Effector memory CD8-positive, alpha-beta T cell (primary cell): ENCODE measurements at places on chromosomes 13 and 19.

- H3K27me3 ChIP-seq: no peaks in the 10 kb centered on the region
- no peak for DNase-seq
- H3K4me3 ChIP-seq: no peak overlapping the region
- no peak overlapping the region for H3K27ac ChIP-seq
- H3K4me1 ChIP-seq: no peaks in the 10 kb centered on the region
Observed at GRCh38 chr13:50549221-50549942, 294.1 kb downstream of the DLEU7 start.

DNA sequence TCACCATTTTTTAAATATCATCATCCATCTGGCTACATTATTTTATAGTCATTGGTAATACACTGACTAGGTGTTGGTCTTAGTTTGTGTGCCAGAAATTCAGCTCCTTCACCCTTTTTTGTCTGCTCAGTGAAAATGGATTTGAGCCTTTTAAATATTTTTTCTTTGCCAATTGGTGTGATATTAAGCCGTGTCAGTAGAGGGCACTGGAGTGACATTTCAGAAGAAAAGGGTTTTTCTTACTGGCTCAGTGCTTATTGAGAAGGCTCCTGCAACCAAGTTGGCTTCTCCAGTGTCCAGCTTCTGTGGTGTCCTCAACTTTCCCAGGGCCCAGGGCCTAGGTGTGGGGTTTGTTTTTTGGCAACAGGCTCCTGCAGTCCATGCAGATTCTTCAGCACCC is 546.6 kb downstream of the DACH1 start:
- H3K4me1 ChIP-seq: no peaks in the 10 kb centered on the region
- peaks cover 2% of the 10 kb centered on the region for H3K36me3 ChIP-seq
- H3K27me3 ChIP-seq: no peaks in the 10 kb centered on the region
- H3K4me3 ChIP-seq: no peak overlapping the region
- no peak for DNase-seq

GRCh38 chr19:42657556-42657955 is 62.8 kb upstream of the CEACAM8 start:
- H3K4me1 ChIP-seq: peaks cover 3% of the 10 kb centered on the region
- H3K27ac ChIP-seq: no peak overlapping the region
- DNase-seq: no peak
- H3K36me3 ChIP-seq: no peaks in the 10 kb centered on the region
- H3K27me3 ChIP-seq: peaks cover 43% of the 10 kb centered on the region

GRCh38 chr13:39036212-39036611 is 1.7 kb downstream of the PROSER1 start:
- peak overlapping the region; percentile 87 for H3K27ac ChIP-seq
- DNase-seq: no peak
- H3K27me3 ChIP-seq: no peaks in the 10 kb centered on the region
- H3K4me1 ChIP-seq: peaks cover 71% of the 10 kb centered on the region

DNA sequence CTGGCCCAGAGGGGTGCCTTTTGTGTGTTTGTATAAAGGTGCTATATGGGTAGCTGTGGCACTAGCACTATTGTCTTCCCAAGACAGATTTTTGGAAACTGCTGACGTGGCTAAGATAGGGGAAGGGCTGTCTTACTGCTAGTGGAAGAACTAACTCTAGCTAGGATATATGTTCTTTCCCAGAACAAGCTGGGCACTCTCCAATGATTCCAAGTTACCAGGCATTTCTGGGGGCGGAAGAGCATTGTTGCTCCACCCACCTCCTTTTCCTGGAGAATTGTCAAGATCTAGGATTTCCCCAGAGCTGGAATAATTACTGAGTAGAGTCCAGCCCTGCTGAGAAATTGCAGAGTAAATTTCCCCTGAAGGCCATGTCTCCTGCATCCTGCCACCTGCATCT is 408.3 kb downstream of the KLF5 start:
- no peaks in the 10 kb centered on the region for H3K4me1 ChIP-seq
- no peak for DNase-seq
- no peaks in the 10 kb centered on the region for H3K36me3 ChIP-seq
- no peak overlapping the region for H3K27ac ChIP-seq
- no peaks in the 10 kb centered on the region for H3K27me3 ChIP-seq

- H3K27me3 ChIP-seq: no peaks in the 10 kb centered on the region
- H3K4me1 ChIP-seq: peaks cover 40% of the 10 kb centered on the region
- H3K4me3 ChIP-seq: peak overlapping the region; percentile 88
- peaks cover 31% of the 10 kb centered on the region for H3K36me3 ChIP-seq
- no peak for DNase-seq
Observed at GRCh38 chr19:17402982-17403855, 2.2 kb downstream of the BST2 start.

GRCh38 chr13:79481685-79482052 is 714 bp downstream of the NDFIP2 start:
- peaks cover 17% of the 10 kb centered on the region for H3K4me1 ChIP-seq
- peak overlapping the region; percentile 84 for H3K4me3 ChIP-seq
- DNase-seq: peak; percentile 16
- H3K27ac ChIP-seq: peak overlapping the region; percentile 89

GRCh38 chr19:7787141-7787540 is 24.1 kb downstream of the CLEC4M start:
- H3K36me3 ChIP-seq: no peaks in the 10 kb centered on the region
- peaks cover 6% of the 10 kb centered on the region for H3K4me1 ChIP-seq
- peak overlapping the region; percentile 52 for H3K4me3 ChIP-seq

DNA sequence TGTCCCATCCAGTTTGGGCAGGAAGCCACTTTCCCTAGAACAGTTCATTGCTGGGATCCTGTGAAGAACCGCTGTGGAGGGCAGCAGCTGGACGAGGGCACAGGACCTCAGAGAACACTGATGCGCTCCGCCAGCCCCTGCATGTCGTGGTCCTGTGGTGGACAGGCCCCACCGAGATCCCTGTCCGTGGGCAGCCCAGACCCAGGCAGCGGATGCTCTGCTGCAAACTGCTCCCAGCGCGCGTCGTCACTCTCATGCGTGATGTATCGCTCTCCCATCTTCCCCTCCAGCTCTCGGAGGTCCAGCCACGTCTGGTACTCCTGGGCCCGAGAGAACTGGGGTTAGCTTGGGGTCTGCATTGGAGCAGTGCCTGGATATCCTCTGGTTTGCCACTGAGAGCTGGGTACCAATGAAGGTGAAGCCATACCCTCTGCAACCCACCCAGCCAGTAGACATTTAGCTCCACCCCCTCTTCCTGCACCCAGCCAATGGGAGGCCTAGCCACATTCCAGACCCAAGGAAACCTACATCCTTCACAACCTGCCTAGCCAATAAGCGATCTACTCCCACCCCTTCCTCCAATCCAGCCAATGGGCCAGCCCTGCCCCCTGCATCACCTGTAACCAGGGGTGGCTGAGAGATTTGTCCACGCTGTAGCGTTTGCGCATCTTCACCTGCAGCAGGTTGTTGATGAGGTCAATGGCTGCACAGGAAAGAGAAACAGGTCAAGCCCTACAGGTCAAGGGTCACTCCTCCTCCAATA is 13.6 kb upstream of the DACT3 start:
- DNase-seq: no peak
- H3K36me3 ChIP-seq: peaks cover 59% of the 10 kb centered on the region
- H3K4me3 ChIP-seq: no peak overlapping the region
- H3K27me3 ChIP-seq: no peaks in the 10 kb centered on the region

DNA sequence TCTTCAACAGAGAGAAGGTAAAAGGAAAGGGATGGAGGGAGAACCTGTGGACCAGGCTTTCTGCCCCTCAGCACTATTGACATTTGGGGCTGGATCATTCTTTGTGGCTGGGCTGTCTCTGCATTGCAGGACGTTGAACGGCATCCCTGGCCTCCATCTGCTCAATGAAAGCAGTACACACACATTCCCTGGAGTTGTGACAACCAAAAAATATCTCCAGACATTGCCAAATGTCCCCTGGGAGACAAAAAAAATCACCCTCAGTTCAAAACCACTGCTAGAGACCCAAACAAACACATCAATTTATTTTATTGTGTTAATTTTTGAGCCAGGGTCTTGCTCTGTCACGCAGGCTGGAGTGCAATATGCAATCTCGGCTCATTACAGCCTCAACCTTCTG is 43.3 kb downstream of the INSR start:
- DNase-seq: no peak
- H3K4me1 ChIP-seq: no peaks in the 10 kb centered on the region
- no peak overlapping the region for H3K4me3 ChIP-seq
- no peak overlapping the region for H3K27ac ChIP-seq
- no peaks in the 10 kb centered on the region for H3K36me3 ChIP-seq
